ENCODE measurements at places on chromosomes 16 and 17. TPM values are rescaled to one million over a fixed set of nuclear protein-coding genes. Genes with fewer than 3 reads are reported as not detected.

Gene AHSP
- not detected for total RNA-seq

Gene TLCD3B
- total RNA-seq = not detected

Gene MAP2K6
- total RNA-seq = 1.5 TPM

Gene TMEM88
- total RNA-seq = 21.9 TPM

- no peak for DNase-seq
These were observed 61.4 kb downstream of the ATF7IP2 start for GRCh38 chr16:10447289-10447688.

DNA sequence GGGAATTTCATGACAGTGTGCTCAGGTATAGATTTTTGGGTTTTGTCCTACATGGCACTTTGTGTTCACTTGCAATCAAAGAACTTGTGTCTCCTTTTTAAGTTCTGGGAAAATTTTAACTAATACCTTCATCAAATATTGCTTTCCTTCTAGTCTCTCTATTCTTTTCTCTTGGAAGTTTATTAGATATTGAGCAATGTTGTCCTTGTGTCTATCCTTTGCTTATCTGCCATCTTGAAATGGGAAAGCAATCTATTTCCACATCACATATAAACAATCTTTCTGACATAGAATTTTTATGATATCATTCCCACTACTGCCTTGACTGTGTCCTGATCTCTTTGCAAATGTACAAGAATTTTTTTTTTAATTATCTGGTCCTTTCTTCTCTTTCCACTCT, 4.4 kb upstream of the ABCA9 start:
- DNase-seq = no peak

- DNase-seq = no peak
These were observed 73.9 kb downstream of the CDH13 start for GRCh38 chr16:82700541-82701235.

GRCh38 chr17:4892499-4893221, 6.7 kb upstream of the C17orf107 start:
- DNase-seq = no peak

- DNase-seq = no peak
These were observed 1.2 kb upstream of the BCO1 start for GRCh38 chr16:81237282-81237681.

GRCh38 chr16:76913046-76913445, 277.9 kb upstream of the MON1B start:
- no peak for DNase-seq

DNA sequence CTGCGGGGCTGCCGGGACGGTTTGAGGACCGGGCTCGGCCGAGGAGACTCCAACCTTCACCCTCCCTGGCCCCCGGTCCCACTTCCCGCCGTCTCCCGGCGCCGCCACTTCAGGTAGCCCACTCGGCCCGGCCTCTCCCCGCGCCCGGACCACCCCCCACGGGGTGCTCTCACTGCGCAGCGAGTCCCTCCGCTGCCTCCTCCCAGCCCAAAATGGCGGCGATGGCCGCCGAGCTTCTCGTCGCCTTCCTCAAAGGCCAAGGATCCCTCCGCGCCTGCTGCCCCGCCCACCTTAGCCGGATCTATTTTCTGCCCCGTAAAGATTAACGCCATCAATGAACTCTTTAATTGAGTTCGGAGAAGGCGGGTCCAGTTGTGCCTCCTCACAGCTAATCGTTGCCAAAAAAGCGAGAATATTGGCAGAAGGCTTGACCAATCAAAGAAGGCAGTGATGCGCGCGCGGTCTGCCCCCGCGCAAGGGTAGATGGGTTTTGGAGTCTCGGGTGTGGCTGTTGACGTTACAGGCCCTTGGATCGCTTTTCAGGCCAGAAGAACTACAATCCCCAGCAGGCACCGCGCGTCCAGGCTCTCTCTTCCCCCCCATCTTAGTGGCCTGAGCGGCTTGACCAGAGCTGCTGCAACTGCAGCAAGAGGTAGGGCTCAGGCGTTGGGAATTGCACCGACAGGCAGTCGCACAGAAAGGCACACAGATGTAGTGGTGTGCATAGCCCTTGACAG, at the start of gene HEXIM2:
Gene HEXIM2 (plus strand): TSS at position 588 of the 737 bp plus-strand sequence. CDS start 919 bp downstream, outside the sequence.
- DNase-seq = peak; percentile 98

DNA sequence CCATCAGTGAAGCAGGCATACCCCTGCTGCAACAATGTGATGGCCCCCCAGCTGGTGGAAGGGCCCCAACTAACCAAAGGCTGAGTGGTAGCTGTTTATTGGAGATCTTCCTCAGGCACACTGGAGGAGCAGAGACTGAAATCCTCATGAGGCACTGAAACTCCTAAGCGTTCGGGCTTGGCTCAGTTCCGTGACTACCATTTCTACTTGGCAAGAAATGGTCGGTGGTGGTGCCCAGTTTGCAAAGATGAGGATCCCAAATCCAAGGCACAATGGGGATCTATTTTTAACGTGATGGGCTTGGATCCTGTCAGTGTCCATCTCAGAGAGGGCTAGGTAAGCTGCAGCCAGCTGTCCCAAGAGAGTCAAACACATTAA, 82.8 kb downstream of the TNFRSF13B start:
- DNase-seq = no peak

- DNase-seq = no peak
These were observed 427 bp upstream of the MMP28 start for GRCh38 chr17:35795871-35796265.

GRCh38 chr17:13316657-13317056, 285.1 kb downstream of the HS3ST3A1 start:
- no peak for DNase-seq

GRCh38 chr17:10041287-10041612, 136.2 kb upstream of the RCVRN start:
- DNase-seq = no peak

DNA sequence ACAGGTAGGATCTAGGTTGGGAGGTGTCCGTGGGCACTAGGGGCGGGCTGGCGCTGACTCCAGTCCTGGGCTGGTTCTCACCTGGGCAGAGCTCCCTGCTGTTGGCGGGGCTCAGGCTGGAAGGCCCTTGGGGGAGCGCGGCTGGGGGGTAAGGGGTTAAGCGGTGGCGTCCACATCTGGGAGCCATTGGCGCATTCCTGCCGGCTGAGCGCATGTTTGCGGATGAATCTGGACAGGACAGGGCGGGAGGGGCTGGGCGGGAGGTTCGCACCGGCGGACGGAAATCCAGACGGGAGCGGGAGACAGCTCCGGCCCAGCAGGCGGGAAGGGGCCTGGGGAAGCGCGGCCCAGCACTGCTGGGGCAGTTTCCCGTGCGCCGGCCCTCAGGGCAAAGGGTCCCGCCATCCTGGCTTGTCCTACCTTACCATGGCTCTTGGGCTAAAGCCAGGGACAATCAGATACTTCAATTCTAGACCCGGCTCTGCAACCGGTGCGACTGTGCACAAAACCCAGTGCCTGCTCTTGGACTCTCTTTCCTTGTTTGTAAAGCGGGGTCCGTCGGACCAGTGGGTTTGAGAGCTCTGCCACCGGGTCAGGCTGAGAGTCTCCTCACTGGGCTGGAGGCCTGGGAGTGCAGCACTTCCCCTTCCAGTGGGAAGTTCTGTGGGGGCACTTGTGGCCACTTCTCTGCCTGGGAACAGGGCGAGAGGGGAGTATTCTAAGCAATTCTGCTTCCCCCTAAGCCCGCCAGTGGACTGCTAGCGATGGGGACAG, 7.8 kb downstream of the RARA start:
- DNase-seq = no peak

DNA sequence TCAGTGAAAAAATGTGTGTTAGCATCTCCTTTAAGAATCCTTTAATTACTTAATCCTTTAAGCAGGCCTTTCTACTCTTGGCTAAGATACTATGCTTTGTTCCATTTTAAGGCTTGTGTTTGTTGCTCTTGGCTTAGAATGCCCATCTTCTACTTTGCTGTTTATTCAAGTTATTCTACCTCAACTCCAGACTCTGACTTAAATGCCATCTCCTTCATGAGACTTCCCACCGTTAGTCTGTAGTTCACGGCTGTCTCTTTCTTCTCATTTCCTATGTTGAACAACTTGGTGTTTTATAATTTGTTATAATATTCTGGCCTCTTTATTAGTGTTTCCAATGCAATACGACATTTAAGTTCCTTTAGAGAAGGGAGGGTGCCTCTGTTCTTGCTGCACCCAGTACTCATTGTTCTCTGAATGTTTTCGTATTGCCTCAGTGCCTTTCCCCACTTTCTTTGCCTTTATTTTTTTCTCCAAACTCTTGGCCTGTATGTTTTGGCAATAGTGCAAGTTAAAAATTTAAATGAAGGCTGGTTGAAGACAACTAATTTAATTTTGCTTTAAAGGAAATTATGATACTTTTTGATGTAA, 6.1 kb upstream of the KRT10 start:
- DNase-seq = no peak

GRCh38 chr16:85563515-85564276, 49.4 kb upstream of the GSE1 start:
- DNase-seq = no peak

GRCh38 chr17:8173871-8174322, 2.3 kb downstream of the TMEM107 start:
- DNase-seq = no peak

DNA sequence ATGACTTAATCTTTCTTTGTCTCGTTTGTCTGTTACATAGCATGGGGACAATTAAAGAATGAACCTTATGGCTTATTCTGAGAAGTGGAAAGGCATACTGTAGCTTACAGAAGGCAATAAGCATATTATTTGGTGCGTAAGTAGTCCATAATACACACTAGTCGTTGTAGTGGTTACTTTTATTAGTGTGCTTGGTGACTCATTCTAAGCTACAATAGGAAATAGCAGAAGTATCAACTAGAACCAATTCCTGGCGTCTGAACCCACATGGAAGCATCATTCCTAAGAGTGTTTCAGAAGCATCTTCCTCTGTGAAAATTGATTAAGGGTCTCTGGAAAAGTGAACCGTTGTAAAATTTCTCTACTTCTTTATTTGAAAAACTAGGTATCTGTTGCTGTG, 777.8 kb upstream of the EEF2KMT start:
- DNase-seq = no peak

GRCh38 chr17:2719861-2720260, 8.3 kb upstream of the CLUH start:
- no peak for DNase-seq

- no peak for DNase-seq
These were observed 25.8 kb upstream of the NACA2 start for GRCh38 chr17:61616783-61617182.

DNA sequence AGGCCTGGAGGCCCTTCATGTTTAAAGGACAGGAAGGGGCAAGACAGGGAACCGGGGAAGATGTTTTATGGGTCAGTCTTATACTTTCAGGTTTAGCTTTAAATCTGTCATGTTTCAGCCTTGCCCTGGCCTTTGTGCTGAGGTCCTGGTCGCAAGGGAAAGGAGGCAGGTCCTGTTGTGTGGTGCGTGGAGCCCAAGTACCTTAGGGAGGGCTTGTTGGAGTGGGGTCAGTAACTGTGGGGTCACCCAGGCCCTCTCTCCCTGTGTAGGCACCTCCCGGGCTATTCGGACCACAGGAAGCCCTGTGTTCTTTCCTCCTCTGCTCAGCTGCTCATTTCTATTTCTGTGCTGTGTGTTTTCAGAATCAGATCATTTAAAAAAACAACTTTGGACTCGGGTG, 42.7 kb downstream of the MPRIP start:
- DNase-seq = no peak

GRCh38 chr16:87267566-87267965, 49.6 kb downstream of the C16orf95 start:
- DNase-seq = no peak

- no peak for DNase-seq
These were observed 152.0 kb upstream of the DNAH9 start for GRCh38 chr17:11446316-11446715.

DNA sequence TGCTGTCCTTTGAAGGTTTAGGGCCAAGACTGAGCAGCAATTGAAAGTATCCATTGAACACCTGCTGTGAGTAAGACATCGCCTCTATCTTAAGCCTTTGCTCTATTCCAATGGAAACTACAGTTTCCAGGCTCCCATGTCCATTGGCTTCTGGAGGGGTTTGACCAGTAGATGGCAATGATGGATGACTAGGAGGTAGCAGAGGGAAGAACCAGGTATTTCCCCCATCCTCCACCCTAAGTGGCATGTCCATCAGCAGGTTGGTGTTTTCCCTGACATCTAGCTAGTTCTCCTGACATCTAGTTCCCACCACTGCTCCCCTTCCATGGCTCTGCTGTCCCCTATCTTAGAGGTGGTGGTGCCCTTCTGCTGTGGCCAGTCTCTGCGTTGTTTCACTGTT, 58.7 kb downstream of the CENPV start:
- no peak for DNase-seq

- DNase-seq = no peak
These were observed 26.7 kb downstream of the SMIM36 start for GRCh38 chr17:55484575-55484974.

All from thoracic aorta (tissue), 2 donors.